ENCODE measurements at places on chromosomes 5 and 9.

DNA sequence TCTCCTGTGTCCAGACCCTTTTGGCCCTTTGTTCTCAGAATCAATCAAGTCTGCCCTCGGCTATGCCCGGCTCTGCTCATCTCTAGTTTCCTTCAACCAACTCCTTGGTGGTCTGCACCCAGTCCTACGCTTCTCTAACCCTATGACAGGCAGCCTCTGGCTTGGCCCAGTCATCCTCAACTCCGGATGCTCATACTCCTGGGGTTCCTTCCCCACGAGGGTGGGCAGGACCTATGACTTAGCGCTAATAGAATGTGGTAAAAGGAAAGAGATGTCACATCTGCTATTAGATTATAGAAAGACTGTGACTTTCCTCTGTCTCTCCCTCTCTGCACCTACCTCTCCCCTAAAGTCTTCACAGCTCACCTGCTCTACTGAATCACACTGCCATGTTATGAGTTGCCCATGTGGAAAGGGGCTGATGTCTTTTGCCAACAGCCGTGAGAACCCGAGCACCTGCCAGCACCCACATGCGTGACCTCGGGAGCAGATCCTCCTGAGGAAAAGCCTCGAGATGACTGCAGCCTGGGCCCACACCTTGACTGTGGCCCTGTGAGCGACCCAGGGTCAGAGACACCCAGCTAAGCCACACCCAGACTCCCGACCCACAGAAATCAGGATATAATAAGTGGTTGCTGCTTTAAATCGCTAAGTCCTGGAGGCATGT is 334.9 kb downstream of the GADD45G start:
- DNase-seq: no peak

- no peak for DNase-seq
These were observed 14.7 kb downstream of the MTMR12 start for GRCh38 chr5:32298059-32298415.

GRCh38 chr5:147482706-147483180 is 27.1 kb downstream of the DPYSL3 start:
- DNase-seq: no peak

DNA sequence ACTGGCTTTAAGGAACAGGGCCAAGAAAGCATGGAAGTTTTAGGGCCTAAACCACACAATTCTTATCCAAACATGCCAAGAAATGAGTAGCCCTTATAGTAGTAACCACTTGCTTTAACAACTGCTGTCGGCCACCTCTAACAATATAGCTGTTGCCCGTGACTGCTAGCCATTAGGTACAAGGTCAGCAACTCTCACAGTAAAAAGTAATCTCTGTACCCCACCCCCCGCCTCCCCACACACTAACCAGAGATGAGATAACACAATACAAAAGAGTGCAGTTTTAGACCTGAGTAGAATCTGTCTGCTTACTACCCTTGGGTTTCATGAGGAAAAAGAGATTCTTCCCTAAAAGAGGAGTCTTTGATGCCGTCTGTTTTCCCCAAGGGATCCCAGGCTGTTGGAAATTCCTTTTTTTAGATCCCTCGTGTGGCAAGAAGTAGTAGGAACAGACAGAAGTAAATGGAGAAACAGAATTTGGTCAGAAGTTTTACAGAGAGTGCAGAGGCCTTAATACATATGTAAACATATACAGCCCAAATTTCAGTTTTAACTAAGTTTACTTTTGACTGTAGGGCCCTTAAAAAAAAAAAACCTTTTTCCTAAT is 94.3 kb downstream of the WDR41 start:
- no peak for DNase-seq

GRCh38 chr5:149853701-149854100 is 90.9 kb downstream of the PDE6A start:
- DNase-seq: no peak

- DNase-seq: no peak
These were observed 13.0 kb downstream of the TNC start for GRCh38 chr9:115104908-115105307.

DNA sequence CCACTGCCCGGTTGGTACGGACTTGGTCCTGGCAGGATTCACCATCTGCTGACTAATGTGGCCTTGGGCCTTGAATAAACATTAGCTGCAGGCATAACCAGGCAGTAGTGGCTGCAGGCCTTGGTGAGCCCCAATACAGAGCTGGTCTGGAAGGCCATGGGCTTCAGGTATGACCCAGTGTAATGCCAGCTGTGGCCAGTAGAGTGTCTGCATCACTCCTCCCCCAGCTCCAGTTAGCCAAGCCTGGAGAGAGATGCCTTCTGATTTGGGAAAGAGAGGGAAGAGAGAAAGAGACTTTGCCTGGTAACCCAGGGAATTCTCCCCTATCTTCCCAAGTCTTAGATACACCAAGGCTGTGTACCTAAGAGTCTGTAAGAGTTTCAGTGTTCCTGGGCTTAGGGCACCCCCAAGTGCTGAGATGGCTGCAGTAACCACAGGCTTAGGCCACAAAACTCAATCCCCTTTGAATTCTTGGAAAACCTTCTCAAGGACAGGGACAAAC is 5.6 kb upstream of the C5 start:
- DNase-seq: no peak

DNA sequence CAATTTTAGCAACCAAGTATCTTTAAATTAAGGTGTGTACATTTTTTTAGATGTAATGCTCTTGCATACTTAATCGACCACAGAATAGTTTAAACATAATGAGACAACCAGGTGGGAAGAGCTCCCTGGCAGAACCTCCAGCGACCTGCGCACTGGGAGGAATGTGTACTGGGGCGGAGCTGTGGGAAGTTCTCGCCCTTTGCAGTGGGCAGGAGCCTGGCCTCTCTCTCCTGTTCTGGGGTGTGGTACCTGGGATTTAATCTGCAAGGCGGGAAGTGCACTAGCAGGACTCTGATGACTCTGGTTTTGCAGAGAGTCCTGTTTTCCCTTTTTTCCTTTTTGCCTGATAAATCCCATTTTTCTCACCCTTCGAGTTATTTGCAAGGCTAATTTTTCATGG is 150.7 kb downstream of the SLC28A3 start:
- DNase-seq: no peak

GRCh38 chr9:121819428-121820231 is 168.2 kb downstream of the DAB2IP start:
- DNase-seq: no peak

DNA sequence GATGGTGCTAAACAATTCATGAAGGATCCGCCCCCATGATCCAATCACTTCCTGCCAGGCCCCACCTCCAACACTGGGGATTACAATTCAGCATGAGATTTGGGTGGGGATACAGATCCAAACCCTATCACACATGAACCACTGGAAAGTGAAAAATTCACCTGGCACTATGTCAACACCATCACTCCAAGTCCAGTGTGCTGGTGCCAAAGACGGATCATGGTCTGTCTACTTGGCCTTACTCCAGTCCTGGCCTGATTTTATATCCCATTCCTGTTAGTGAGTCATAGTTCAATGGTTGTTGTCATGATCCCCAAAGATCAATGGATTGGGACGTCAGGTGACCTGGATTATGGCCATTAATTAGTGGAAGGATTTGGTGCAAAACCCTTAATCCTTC is 147.4 kb upstream of the RPS23 start:
- DNase-seq: no peak

GRCh38 chr5:163695830-163696578 is 190.6 kb downstream of the MAT2B start:
- DNase-seq: no peak

DNA sequence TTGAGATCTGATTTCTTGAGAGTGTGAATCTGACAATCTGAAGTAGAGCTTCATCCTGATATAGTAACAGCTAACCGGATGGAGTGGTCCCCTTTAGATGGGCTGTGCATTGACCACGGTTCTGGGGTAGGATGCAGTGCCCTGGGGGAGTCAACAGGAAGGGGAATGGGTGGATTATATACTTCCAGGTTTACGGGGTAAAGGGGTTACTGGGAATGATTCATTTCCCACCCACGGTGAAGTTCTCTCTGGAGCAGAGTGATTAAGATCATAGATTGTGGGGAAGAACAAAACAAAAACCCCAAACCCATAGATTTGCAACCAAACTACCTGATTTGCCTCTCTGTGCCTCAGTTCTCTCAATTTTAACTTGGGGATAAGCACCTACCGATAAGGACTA is 1.5 kb upstream of the B4GALT7 start:
- no peak for DNase-seq

DNA sequence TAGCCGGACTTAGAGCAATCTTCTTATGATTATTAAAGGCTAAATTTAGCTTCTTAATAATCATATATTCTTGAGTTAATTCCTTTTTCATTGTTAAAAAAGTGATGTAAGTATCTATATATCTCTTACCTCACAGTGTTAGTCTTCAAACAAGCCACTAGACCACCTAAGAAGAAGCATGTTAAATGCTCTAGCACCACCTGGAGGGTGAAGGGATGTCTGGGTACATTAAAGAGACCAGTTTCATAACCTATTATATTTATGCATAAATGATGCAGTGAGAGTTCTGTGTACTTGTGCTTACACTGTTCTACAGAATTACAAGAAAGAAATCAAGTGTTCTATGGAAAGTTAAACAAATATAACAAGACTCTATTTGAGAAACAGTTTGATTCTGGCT is 55.9 kb upstream of the SLCO6A1 start:
- no peak for DNase-seq

DNA sequence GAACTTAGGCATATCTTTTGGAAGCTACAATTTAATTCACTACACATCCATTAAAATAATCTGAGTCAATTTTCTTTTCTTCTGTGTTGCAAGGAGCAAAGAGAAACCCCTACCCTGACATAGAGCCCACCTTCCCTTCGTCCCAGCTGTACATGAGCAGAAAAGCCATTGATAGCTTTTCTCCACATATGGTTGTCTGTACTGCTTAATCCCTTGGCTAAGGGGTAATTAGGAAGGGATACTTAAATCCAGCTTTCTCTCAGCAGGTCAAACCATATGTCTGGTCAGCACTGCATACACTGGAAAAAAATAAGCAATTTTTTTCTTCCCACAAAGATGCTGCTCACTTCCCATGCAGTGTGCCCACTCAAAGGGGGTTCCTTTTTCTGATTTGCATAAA is 94.7 kb upstream of the RAD23B start:
- DNase-seq: no peak

GRCh38 chr9:127132921-127133647 is 10.6 kb upstream of the ANGPTL2 start:
- DNase-seq: no peak

DNA sequence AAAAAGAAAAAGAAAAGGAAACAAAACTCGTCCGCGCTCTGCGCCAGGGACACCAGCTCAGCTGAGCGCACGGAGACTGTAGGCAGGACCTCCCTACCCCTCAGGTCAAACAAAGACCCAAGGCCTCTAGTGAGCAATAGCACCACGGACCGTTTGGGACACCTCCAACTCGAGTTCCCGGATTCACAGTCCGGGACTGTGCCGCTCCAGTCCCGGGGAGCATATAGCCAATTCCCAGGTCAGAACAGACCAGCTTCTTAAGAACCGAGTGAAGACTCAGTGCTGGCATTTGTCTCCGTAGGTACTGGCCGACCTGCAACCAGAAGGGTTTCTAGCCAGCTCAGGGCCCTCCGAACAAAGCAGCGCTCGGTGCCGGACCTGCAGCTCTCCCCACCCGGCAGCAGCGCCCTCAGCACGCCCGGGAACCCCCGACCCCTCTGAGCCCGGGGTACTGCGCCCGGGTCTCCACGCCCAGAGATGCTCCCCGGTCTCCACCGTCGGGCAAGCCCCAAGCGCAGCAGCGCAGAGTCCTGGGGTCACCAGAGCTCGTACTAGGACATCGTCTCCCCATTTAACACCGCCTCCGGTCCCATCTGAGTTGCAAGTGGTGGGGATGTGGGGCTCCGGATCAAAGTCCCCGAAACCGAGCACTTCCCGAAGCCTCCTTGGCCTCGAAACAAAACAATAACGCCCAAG is 591 bp downstream of the ABCA1 start:
- DNase-seq: peak; percentile 11

DNA sequence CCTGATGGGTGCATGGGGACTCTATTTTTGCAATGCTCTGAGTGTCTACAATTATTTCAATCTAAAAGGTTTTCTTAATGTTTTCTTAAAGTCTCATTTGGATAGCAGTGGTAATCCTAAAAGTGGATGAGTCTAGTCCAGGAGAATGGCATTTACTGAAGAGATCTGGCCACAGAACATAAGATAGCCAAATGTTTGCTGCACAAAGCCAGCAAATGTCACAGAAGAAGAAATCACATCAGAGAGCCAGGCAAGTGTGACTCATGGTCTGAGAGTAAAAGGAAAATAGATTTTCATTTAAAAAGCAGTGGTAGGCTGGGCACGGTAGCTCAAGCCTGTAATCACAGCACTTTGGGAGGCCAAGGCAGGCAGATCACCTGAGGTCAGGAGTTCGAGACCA is 352.7 kb upstream of the GRAMD2B start:
- no peak for DNase-seq

DNA sequence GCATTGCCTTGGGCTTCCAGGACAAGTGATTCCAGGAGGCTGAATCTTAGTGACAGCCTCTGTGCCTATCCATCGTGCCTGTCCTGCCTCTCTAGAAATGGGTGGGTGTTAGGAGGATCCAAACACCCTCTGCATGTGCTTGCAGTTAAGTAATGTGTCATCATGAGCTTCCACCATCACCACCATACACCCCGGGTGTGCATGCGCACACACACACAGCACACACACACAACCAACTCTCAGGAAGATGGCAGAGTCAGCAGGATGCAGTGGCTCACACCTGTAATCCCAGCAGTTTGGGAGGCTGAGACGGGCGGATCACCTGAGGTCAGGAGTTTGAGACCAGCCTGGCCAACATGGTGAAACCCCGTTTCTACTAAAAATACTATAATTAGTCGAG is 22.8 kb upstream of the CERCAM start:
- DNase-seq: no peak

DNA sequence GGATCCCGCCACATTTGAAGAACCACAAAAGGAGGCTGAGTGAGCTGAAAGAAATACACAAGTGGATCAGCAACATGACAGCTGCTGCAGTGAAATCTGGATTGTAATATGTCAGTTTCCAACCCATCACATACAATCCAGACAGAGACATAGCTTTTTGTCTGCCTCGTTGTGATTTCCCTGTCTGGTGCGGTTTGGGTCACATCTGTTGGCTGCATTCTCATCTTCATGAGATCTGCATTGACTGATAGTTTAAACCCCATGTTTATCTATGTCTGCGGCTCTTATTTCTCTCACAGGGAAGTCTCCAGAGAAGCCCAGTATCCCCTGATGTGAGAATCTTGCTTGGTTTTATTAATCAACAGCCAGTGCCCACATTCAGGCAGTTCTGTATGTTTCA is 403.1 kb upstream of the ZNF608 start:
- DNase-seq: no peak

GRCh38 chr5:110785356-110785755 is 46.5 kb downstream of the SLC25A46 start:
- no peak for DNase-seq

- DNase-seq: no peak
These were observed 94.0 kb downstream of the MLLT3 start for GRCh38 chr9:20528253-20528652.

Measured in activated naive CD4-positive, alpha-beta T cell (primary cell).